ENCODE measurements at places on chromosomes 2 and 18.
A peak's percentile ranks its signal among the peaks of the same experiment; 100 is the strongest.

GRCh38 chr2:110146183-110146944, 30.7 kb upstream of the MALL start:
- no peak for DNase-seq

DNA sequence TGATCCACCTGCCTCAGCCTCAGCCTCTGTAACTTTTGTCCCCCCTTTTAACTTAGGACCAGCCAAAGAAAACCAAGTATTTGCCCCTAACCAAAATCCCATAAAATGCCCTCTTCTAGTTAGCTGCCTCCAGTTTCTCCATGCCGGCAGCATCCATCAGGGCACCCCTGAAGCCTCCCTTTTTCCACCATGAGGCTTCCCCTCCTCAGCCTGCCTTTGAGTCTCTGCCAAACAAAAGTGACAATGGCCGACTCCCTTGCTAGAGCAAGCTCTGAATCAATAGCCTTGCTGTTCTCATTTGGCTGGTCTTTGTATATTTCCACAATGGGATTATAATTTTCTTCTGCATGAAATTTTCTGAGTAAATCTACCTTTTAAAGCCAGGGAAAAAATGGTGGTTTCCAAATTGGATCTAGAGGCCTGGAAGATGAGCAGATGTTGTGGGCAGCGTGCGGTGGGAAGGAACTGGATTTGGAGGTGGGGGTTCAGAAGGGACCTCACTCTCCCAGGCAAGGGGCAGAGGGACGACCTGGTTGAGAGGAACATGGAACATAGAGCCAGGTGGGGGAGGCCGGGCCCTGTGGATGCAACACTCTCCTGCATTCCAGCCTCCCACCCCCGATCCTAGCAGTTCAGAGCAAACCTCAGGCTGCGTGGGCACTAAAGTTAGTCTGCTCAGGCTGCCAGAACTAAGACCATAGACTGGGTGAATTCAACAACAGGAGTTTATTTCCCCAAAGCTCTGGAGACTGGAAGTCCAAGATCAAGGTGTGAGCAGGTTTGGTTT, 80.6 kb downstream of the HS6ST1 start:
- DNase-seq = no peak

DNA sequence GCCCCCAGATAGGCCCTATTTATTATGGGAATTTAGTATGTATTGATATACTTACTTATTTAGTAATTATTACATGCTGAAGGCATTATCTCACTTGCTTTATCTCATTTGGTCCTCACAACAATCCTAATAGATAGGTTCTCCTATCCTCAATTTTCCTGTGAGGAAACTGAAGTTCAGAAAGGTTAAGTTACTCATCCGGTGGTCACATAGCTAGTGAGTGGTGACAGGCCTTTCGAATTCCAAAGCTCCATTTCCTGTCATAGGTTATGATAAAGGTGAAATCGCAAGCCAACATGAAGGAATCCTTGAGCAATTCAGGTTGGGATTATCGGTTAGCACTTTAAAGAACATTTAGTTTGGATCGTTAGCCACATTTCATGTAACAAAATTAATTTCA, 33.3 kb downstream of the NAB1 start:
- no peak for DNase-seq

DNA sequence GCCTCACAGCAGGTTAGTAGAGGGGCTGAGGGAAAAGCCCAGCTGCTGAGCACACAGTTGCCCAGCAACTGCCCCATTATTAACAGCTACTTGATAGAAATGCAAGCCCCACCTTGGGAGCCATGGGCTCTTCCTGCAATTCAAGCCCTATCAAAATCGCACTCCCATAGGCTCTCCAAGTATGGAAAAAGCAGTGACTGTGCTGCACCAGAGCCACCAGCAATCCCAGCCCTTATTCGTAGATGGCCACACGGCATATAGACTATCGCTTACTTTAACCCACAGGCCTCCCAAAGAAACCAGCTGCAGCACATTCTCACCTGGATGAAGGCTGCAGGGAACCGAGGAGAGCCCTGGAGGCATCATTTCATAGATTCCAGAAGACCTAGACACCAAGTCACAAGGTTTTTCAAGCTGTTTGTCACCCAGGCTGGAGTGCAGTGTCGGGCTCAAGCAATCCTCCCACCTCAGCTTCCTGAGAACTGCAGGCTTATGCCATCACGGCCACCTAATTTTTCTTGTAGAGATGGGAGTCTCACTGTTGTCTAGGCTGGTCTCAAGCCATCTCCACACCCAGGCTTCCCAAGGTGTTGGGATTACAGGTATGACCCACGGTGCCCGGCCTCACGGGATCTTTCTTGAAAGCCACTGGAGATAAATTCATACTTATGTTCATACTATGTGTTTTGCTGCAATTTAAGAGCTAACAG, 11.3 kb downstream of the NCL start:
- no peak for DNase-seq

GRCh38 chr18:23487738-23488570, 15.4 kb upstream of the RMC1 start:
- DNase-seq = peak; percentile 70

DNA sequence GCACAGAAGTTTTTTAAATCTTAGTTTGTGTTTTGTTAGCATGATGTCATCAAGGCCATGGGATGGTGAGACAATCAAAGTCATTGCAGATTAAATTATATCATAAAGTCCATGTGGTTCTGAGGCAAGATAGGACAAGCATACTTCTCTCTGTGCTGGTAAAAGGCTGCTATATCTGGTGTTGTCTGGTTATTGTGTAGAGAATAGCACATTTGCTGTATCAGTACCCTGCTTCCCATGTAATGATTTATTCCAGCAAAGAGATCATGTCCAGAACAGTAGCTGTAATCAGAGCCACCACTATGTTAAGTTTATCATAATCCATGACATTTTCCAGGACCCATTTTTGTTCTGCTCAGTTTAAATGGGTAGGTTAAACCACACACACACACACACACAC, 123.0 kb downstream of the TTC27 start:
- DNase-seq = no peak

DNA sequence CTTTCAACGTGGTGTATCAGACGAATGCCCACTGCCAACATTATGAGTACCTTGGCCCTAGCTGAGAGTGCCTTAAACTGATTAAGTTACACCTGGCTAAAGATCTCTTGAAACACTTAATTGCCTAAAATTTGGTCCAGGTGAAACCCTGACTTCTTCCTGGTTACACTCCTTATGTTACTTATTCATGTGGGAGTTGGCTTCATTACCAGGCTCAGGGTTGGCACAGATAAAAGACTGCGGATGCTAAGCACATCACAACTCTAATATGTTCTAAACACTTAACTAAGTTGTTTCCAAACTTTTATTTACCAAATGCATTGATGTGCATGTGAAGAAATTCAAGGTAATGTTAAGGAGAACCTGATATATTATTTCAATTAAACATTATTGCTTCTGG, 298.9 kb downstream of the TCF4 start:
- no peak for DNase-seq

DNA sequence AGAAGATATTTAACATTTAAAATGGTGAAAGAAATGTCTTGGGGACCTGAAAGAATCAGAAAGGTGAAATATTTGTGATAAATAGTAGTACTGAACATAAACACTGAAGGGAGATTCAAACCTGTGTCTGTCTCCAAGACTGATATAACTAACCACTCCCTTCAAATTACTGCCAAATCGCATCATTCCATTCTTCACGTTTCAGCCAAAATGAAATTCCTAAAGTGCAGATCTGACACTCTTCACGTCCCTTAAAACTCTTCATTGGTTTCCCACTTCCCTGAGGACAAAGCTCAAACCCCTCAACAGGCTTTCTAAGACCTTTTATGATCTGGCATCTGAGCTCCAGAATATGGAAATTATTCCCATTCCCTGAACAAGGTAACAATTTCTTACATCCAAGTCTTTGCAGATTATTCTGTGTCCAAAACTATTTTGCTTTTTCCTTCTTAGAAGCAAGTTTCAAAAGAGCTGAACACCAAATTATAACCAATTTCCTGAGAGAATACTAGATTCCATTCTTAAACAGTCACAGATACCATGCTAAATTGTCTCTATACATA, 18.9 kb downstream of the SLC8A1 start:
- no peak for DNase-seq

DNA sequence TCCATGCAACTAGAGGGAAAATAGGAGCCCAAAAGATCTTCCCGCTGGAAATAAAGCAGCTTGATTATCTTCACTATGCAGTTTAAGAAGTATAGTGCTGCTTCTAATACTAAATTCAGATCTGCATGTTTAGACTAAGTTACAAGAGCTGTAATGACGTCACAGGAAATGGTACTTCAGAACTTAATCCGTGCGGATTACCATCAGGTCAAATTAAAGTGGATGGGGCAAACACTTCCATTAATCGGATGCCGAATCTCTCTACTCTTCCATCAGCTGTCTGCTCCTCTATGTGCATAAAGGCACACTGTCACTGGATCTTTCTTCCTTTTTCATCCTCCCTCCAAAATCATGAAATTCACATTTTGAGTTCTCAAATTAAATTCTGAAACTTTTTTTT, 52.6 kb downstream of the TRAPPC12 start:
- no peak for DNase-seq

- DNase-seq = no peak
Measured at GRCh38 chr18:58225101-58225500, 181.1 kb downstream of the NEDD4L start.

DNA sequence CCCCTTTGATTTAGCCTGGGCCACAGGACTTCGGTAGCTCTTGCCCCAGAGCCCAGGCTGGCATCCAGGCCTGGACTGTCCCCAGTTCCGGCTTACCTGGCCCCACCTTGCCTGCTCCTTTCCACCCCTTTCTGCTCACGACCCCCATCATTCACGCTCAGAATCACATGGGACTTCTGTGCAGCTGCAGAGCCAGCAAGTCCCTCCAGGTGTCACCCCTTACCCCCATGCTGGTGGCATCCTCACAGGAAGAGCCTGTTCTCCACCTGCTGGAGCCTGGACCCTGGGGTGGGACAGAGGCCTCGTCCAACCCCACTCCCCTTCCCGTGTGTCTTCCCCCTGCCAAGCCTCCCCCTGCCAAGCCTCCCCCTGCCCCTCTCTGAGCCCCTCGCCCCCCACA, 7.9 kb upstream of the KCNIP3 start:
- DNase-seq = no peak

DNA sequence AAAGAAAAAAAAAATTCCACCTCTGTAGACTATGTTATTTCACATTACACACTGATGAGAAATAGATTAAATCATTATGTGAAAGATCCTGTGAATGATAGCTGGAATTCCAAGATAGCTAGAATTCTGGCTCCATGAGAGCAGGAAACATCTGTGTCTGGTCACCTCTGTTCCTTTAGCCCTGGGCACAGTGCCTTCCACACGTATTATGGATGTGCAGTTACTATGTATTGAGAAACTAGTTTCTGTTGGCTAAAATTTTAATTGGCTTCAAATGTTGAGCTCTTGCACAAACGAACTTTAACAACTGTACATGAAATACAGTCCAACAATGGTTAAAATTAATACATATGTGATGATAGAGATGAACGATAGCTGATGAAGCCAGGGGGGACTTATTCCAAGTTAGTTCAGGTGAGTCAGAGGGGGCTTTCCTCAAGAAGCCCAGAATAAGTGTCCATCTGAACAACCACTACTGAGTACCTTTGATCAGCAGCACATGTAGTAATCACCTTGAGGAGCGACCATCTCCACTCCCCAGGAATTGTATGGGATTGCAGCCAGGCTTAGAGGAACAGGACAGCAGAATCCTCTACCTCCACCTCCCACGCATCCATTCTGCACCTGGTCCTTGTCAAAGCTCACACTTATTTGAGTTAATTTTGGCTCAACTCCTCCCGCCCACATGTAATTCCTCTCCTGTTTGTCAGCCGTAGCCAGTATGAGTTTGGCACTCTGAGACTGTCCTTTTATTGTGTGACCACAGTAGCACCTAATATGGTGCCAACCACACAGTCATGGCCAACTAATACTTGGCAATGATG, 68.6 kb downstream of the NABP1 start:
- DNase-seq = no peak

- DNase-seq = peak; percentile 74
Measured at GRCh38 chr18:62526098-62527025, 3.5 kb downstream of the ZCCHC2 start.

GRCh38 chr2:136381722-136382633, 264.0 kb upstream of the CXCR4 start:
- DNase-seq = peak; percentile 80

- DNase-seq = peak; percentile 35
Measured at GRCh38 chr2:109129356-109129920, 433 bp downstream of the SH3RF3 start.

DNA sequence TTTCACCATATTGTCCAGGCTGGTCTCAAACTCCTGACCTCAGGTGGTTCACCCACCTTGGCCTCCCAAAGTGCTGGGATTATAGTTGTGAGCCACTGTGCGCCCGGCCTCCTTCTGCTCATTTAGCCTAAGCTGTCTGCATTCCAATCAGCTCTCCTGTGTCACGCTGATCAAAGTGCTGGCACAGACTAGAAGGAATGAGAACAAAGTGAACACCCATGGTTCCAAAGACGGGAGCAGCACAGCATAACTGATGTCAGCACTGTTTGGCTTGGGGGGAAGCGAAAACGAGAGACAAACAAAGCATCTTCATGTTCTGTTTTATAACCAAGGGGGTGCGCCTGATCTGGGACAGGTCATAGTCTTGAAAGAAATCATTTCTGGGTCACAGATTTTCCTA, 43.3 kb downstream of the DIPK1C start:
- DNase-seq = no peak

GRCh38 chr2:240964704-240965295, 33.6 kb upstream of the SNED1 start:
- no peak for DNase-seq

- DNase-seq = no peak
Measured at GRCh38 chr2:32455816-32456215, 99.0 kb downstream of the BIRC6 start.

DNA sequence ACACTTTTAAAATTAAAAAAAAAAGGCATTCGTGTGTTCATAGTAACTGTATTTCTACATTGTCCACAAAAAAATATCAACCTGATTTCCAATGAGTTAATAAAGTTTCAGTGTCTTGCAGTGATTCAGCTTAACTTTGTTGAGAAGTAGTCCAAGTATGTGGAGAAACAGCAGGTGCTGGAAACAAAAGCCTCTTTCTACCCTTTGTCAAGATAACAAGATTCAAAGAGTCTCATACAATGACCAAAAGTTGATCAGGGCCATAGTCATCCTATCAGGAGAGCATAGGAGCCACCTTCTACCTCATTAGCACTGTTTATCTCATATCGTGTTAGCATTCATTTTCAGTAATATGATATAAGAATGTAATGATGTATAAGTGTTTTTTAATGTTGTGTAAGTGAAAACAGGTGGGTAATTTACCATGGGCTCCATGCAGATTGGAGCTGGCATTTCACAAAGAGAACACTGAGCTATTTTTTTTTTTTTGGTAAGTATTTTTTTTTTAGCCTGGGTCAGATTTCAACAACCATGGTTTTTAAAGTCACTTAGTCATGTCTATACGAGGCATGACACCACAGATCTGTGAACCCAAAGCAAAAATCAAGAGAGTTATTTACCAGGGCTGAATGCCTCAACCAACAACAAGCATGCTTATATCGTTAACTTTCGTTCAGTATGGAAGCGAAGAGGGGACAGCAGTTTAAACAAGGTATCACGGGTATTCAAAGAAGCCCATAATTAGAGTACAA, 165.0 kb upstream of the ZNF521 start:
- no peak for DNase-seq
